ENCODE measurements at places on chromosomes 1 and 21.
A peak's percentile ranks its signal among the peaks of the same experiment; 100 is the strongest.

DNA sequence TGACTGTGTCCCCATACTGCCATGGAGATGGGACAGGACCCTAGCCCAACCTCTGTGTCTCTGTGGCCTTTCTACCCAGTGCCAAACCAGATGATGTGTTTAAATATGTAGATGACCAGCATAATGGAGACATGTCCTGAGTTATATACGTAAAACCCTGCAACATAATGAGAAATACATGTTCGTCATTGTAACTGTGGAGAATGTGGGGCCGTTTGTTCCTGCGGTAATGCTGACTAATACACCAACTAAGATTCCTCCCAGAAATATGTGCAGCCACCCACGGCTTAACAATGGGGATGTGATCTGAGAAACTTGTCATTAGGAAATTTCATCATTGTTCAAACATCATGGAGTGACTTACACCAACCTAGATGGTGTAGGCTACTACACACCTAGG is 71.7 kb upstream of the SIM2 start:
- peak; percentile 52 for DNase-seq

- DNase-seq = no peak
These were observed 8.6 kb downstream of the ITGB2 start for GRCh38 chr21:44912158-44912473.

- no peak for DNase-seq
These were observed 140.7 kb downstream of the CYYR1 start for GRCh38 chr21:26432410-26432809.

DNA sequence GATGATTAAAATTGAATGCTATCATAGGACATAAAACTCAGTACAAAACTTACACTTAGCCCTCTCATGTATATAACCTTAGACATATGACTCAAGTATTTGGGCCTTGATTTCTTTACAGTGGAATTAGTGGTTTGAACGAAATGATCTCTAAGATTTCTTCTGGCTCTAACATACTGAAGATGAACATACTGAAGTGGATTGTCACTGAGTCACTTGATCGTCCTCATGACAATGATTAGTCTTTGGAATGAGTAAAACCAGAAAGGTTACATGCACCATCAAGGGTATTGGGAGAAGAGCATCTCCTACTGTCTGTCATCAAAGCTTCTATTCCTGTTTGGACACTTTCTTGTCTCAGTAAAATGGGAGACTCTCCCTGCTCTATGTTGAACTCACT is 17.4 kb downstream of the FMN2 start:
- no peak for DNase-seq

DNA sequence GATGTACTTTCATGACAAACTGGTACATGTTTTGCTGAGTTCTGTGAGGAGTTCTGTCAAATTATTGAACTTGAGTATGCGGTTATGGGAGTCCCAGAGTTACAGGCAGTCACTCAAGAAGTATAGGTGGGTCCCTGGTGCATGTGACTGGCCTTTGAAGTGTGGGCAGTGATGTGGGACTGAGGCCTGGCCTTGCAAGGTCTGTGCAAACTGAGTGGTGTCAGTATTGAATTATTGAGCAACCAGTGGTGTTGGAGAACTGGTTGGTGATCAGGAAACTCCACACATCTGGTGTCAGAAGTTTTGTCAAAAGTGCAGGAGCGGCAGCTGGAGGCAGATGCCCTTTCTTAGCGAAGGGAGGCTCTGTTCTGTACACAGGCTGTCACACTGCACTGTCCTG is 5.2 kb downstream of the ZNF678 start:
- DNase-seq = no peak
